ENCODE measurements at places on chromosomes 1 and 21. TPM values are rescaled to one million over a fixed set of nuclear protein-coding genes. Genes with fewer than 3 reads are reported as not detected.

DNA sequence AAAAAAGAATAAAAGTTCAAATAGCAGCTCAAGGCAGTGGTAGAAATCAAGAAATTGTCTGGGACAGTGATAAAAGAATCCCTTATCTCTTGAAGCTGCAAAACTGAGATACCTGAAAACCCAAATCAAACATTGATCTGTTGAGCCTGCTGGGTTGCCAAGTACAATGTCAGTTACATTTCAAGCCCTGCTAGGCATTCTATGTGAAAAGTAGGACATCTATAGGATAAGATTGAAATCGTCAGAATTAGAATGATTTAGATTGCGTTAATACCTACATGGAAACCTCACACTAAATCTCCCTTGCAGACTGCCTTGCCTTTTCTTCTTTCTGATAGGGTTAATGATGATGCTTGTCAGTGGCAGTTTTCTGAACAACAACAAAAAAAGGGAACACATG, 1684.4 kb upstream of the B3GALT2 start:
- no peak for DNase-seq

GRCh38 chr21:24027396-24027795, 1579.9 kb downstream of the MRPL39 start:
- DNase-seq: no peak

GRCh38 chr1:70874063-70874462, 173.6 kb downstream of the PTGER3 start:
- DNase-seq: peak; percentile 60

DNA sequence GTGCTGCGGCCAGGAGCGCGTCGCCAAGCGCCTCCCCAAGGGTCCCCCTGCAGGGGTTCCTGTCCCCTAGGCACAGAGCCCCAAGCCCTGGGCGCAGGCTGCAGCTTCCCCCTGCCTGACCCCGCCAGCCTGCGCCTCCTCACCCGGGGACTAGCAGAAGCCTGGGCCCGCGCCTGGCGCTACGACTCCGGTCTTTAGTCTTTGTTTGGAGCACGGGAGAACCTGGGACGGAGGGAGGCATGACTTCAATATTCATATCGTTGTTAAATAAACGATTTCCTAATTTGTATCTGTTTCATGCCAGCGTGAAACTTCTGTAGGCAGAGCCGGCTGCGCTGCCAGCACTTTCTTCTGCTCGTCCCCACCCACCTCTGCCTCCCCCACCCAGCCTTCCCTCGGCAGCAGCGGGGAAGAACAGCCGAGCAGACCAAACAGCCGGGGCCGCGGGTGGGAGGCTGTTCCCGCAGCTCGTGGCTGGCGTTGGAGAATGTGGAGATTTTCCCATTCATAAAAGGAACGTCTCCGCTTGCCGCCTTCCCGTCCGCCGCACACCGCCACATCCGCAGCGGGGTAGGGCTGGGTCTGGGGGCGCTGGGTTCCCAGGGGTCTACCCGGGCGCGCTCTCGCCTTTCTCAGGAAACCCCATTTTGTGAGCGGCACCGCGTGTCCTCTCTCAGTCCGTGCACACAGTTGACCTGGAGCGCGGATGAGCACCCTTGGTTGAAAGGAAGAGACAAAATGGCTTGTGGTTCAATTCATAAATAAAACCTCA, 777 bp upstream of the TRIM67 start:
- no peak for DNase-seq

DNA sequence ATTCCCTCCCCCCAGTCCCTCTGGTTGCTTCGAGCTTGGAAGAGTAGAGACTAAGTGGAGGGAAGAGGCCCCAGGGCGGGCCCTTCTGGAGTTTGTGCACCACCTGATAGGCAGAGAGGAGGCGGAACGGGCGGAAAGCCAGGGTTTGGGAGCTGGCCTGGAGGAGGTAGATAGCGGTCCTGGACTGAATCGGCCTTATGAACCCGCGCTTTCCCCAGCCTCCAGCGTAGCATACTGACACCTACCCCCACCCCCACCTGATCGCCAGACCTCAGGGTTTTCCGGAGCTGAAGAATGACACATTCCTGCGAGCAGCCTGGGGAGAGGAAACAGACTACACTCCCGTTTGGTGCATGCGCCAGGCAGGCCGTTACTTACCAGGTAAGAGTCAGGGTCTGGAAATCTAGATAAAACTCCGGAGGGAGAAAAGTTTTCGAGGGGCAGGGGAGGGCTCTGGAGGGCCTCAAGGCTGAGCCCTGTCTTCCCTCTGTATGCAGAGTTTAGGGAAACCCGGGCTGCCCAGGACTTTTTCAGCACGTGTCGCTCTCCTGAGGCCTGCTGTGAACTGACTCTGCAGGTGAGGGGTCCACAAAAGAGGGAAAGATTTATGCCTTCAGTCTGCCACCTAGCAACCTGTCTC, 705 bp downstream of the UROD start:
- DNase-seq: peak; percentile 73

GRCh38 chr1:156152628-156153027, 757 bp upstream of the SEMA4A start:
- no peak for DNase-seq

GRCh38 chr1:173477286-173478093, at the start of gene PRDX6:
Gene PRDX6 (plus strand): TSS chr1:173477335. CDS start chr1:173477398, 63 bp downstream.
- DNase-seq: peak; percentile 56

- no peak for DNase-seq
Measured at GRCh38 chr1:2961661-2962060, 59.6 kb upstream of the ACTRT2 start.

The FCRL4 gene
- not detected for total RNA-seq

The ARHGEF16 gene
- total RNA-seq: 0.80 TPM

The OR2L2 gene
- total RNA-seq: 0.73 TPM

The SPRR1A gene
- total RNA-seq: not detected

The CYP2J2 gene
- total RNA-seq: 0.16 TPM

The IFI44L gene
- total RNA-seq: 4.3 TPM

Data from breast epithelium (tissue), 4 donors.